ENCODE measurements at places on chromosomes 4 and X. TPM values are rescaled to one million over a fixed set of nuclear protein-coding genes. Genes with fewer than 3 reads are reported as not detected.
A peak's percentile ranks its signal among the peaks of the same experiment; 100 is the strongest.

- DNase-seq: no peak
Observed at GRCh38 chrX:96979766-96980165, 96.1 kb downstream of the RPA4 start.

DNA sequence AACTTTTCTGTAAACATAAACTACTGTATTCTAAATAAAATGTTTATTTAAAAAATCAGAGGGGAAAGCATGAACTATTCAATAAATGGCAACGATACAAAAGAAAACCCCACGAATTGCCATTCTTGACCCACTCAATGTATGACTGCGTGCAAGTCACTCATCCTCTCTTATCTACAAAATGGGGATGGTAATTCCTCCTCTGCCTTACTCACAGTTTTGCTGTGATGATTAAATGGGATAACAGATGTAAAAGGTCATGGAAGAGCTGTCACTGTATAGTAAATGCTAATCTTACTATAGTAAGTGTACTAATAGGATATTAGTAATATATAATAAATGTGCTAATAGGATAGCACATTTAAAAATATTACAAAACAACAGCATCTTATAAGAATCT, 173.4 kb downstream of the SCFD2 start:
- peak; percentile 29 for DNase-seq

- DNase-seq: no peak
Observed at GRCh38 chr4:179601671-179602070, 2159.4 kb upstream of the AGA start.

GRCh38 chrX:129733335-129733734, 5.4 kb upstream of the XPNPEP2 start:
- DNase-seq: no peak

DNA sequence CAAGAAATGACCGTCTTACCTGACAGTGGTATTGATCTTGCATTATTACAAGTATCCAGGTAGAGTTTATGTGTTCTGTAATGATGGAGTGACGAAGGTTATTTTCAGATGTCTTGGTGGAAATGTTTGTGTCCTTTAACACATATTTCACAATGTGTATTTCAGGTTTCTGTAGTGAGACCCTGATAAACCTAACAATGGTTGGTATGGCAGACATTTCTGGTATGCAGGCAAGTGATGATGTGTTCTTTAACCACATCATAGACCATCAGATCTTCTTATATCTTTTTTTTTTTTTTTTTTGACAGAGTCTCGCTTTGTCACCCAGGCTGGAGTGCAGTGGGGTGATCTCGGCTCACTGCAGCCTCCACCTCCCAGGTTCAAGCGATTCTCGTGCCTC, 14.6 kb upstream of the ATXN3L start:
- DNase-seq: no peak

GRCh38 chr4:23922541-23923111, 32.8 kb upstream of the PPARGC1A start:
- no peak for DNase-seq

Gene TENM3
- 16.3 TPM for total RNA-seq

All from GM23248 (cell line).